ENCODE measurements at places on chromosomes 3 and 15. TPM values are rescaled to one million over a fixed set of nuclear protein-coding genes. Genes with fewer than 3 reads are reported as not detected.

SSUH2 gene
- not detected for total RNA-seq

STRIT1 gene
- not detected for total RNA-seq

ITIH1 gene
- total RNA-seq = not detected

CCR8 gene
- not detected for total RNA-seq

FEZF2 gene
- total RNA-seq = not detected

MAP2K5 gene
- total RNA-seq = 7.2 TPM

GOLGA8G gene
- total RNA-seq = not detected

EXD1 gene
- 0.53 TPM for total RNA-seq

INSYN1 gene
- total RNA-seq = 0.05 TPM

DNA sequence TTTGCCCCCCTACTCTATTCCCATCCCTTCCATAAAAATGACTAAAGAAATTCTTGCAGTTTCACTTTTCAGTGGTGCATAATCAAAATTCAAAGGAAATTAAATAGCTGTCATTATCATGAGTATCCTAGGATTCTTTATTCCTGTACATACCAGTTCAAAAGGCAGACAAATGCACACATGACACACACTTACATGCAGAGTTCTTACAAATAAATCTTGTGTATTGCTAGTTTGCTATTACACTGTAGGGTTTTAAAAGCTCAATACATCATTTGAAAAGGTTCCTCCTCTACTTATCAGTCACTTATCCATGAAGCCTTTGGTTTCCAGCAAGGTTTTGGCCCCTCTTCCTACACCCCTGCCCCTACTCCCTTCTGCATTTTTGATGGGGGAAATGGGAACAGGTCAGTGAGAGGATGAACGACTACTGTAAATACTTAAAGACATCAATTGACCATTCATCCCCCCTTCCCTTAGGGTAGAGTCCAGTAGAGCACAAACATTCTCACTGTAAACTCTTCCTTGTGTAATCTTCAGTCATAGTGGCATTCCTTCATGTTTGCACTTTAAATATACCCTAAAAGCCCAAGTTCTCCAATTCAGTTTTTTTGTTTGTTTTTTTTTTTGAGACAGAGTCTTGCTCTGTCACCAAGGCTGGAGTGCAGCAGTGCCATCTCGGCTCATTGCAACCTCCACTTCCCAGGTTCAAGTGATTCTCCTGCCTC lies 92.6 kb downstream of the SUCLG2 start:
- no peak for DNase-seq

DNA sequence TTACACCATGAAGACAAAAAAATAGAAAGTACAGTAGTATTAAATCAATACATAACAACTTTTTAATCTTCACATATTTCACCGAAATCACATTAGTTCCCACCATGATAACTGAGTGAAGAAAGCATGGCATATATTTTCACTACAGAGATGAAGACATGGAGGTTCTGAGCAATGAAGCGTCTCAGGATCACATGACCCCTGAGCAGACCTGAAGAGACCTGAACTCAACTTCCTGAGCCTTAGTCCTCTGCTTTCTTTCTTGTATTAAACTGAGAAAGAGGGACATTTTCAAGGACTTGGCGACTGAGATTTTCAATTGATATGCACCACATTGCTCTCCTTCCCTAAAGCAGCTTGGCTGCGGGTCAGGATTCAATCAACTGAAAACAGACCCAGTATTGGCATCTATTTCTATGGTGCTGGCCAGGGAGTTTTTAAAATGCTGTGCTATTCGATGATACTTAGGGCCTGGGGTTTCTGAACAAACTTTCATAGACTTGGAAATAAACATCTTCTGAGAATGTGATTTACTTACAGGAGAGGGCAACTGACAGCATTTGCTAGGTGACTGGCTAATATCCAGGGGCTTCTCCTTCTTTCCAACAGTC lies 165.1 kb downstream of the LSAMP start:
- no peak for DNase-seq

- no peak for DNase-seq
These were observed 466.3 kb downstream of the NAALADL2 start for GRCh38 chr3:175325440-175325839.

GRCh38 chr3:17342119-17342518 lies 400.3 kb downstream of the TBC1D5 start:
- DNase-seq = no peak

DNA sequence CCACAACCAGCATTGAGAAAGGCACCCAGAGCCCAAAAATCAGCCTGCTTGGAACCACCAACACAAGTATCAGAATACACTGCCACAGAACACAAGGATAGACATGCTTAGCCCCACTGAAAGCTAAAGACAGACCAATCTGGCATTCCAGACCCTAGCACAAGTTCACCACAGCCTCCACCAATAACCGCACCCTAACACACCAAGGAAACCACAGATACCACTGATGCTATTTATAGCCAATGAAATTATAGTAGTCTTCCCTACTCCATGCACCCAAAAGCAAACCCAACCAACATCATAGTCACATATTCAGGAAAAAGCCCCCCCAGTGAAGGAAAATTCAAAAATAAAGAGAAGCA lies 83.9 kb upstream of the STT3B start:
- no peak for DNase-seq

- no peak for DNase-seq
These were observed 120.9 kb downstream of the FOXP1 start for GRCh38 chr3:71462586-71462985.

DNA sequence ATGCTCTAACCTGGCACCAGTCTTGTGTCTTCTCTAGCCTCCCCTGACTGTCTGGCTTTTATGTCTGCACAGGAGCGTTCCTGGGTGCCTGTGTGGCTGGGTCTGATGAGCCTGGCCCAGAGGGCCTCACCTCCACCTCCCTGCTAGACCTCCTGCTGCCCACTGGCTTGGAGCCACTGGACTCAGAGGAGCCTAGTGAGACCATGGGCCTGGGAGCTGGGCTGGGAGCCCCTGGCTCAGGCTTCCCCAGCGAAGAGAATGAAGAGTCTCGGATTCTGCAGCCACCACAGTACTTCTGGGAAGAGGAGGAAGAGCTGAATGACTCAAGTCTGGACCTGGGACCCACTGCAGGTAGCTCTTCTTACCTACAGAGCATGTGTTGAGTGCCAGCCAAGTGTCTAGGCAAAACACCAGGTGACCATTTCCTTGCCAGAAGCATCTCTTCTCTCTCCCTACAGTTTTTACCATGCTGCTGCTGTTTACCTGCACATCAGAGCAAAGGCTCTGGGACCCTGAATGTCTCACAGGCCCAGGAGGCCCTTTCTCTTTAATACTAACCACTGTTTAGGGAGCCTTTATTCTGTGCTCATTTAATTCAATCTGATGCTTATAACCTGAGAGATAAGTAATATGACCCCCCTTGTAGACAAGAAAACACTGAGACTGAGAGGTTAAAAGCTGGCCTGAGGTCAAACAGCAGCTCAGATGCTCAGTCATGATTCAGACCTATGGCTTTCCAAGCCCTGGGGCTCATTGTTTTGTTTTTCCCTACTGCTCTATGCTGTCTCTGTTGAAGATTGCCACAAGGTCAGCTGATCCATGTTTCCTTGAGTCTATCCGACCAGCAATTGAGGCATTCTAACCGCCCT lies 10.4 kb downstream of the PODXL2 start:
- no peak for DNase-seq

DNA sequence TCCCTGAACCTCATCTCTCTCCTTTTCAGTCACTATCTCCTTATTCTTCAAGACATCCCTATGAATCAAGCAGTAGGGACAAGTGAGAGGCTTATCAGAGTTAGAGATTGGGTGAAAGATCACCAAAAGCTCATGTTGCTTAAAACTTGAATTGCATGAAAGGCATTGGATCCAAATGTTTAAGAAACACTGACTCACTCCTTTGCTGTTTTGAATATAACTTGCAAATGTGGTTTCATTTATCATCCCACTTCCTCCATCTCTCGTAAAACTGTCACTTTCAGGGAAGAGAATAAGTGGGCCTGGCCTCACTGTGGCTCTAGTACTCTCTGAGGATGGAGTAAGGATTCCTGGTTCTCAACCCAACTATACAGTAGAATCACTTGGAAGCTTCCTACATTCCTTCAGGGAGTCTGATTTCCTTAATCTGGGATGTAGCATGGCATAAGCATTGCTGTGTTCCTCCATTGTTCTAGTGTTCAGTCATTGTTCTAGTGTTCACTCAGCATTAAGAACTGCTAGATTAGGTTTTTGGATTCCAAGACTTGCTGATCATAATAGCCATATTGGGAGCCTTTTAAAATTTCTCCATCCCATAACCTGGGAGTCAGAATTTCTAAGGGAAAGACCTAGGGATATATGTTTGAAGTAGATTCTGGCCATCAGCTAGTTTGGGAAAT lies 171.8 kb downstream of the TMEM108 start:
- DNase-seq = no peak

DNA sequence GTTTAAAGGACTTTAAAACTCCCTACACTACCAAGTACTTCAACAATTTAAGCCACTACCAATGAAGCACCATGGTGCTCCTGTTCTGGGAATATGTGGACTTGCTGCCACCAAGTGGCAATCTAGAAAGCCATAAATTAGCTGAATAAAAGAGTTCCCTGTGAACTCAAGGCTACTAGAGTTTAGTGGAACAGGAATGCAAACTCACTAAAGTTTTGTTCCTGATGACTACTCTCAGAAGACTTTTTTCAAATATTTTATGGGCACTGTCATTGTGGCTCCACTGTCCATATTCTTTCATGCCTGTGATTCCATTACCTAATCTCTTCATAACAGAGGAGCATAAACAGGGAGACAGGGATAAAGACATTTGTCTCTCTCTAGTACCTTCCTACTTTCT lies 63.9 kb downstream of the TMCC1 start:
- peak; percentile 56 for DNase-seq

DNA sequence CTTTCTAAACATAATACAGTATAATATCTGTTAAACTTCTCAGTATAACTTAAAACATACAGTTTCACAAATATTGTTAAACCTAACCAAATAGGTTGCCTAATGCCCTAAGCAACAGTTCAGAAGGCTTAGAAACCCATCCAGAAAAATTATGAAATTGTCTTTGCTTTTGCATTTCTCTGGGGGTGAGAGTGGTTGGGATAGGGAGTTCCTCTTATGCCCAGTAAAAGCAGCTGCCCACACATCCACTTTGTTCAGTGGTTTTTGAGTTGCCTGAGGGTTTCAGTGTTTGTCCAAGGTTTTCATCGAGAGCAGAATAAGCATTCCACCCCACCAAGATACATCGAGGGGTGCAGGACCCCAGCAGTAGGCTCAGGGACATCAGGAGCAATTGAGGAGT lies 179.4 kb downstream of the CDIN1 start:
- no peak for DNase-seq

DNA sequence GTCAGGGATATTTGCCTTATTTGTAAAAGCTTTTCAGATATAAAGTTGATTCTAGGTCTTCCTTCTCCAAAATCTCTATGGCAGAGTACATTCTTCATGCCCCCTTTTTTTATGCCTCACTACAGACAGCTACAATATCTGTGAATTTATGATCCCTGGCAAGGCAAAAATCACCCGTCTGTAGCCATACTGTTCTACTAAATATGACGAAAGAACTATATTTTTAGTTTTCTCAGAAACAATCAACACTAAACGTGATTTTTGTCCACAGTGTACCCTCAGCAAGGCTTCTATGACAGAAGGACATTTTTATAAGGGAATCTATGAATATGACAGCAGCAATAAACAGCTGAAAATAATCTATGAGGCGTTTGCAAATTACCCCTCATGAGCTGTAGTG lies 12.7 kb downstream of the LRTM1 start:
- no peak for DNase-seq

- DNase-seq = peak; percentile 20
These were observed 45.0 kb downstream of the GPR176 start for GRCh38 chr15:39874890-39875549.

- DNase-seq = no peak
These were observed 44.4 kb downstream of the LSM3 start for GRCh38 chr3:14222900-14223594.

DNA sequence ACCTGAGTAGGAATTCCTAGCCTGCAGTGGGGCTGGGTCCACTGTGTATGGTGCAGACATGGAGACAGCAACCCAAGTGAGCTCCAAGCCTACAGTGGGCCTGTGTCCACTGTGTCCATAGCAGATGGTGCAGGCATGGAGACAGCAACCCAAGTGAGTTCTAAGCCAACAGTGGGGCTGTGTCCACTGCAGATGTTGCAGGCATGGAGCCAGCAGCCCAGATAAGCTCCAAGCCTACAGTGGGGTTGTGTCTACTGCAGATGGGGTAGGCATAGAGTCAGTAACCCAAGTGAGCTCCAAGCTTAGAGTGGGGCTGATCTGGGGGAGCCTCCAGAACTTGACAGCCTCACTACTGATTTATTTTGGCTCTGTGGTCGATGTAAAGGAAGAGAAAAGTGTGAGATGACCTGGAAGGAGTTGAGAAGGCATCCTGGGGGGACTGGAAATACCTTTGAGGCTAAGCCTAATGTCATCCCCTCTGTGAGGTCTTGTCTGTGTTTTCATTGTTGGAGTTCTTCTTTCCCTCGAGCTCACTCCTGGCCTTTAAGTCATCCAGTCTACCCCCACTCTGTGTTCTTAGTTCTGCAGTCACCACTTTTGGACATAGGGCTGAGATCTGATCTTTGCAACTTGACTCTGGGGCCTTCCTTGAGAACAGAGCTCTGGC lies 22.4 kb upstream of the IL16 start:
- no peak for DNase-seq

GRCh38 chr3:45309876-45310275 lies 78.5 kb upstream of the LARS2 start:
- no peak for DNase-seq

- no peak for DNase-seq
These were observed 26.5 kb downstream of the NANOGP8 start for GRCh38 chr15:35058534-35059054.

- no peak for DNase-seq
These were observed 90.0 kb upstream of the ANKRD34C start for GRCh38 chr15:79192462-79193036.

DNA sequence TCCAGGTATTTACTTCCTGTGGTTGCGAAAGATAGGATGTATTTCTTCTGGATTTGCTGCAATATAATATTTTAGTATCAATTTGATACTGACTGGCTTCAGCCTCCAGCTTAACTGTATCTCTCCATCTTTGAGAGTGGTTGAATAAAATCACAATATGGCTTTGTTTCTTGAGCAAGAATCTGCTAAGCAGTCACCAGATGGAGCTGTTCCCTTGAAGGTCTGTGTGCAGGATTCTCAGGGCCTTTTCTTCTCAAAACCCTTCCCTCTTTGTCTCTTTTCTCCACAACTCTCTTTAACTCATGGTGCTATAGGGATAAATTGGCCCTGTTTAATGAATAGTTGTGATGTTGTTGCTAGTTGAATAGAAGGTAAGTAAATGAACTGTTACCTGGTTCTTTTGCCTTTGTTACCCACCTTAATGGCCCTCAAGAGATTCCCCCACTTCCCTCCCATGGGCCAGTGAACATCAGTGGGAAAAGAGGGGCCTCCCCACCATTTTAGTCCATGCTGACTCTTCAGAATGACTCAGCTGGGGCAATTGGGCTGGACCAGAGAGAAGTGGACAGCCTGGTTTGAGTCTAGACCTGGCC lies 34.8 kb upstream of the RAB6B start:
- DNase-seq = peak; percentile 66
